Epithelial cell of esophagus (primary cell): ENCODE measurements at places on chromosomes 6 and 20.
A peak's percentile ranks its signal among the peaks of the same experiment; 100 is the strongest.

DNA sequence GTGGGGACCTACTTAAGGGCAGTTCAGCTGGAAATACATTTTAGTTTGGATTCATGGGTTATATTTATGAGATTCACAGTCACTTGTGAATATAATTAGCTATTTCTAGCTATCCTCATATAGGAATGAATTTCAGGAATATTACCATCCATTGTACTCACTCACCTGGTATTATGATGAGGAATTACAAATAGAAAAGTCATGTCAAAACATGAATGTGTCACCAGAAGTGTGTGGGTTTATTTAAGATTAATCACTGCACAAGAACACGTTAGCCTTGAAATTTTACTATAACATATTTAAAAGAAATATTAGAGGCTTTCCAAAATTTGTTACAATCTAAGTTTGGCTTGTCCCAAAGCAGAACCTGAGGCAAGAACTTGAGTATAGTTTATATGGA is 510.5 kb downstream of the PHF3 start:
- DNase-seq = peak; percentile 81

- DNase-seq = no peak
These were observed 19.8 kb upstream of the RGS17 start for GRCh38 chr6:153150752-153151440.

GRCh38 chr20:23565503-23566045 is 2.7 kb downstream of the CST9L start:
- DNase-seq = no peak

GRCh38 chr6:125743604-125744003 is 5.8 kb upstream of the HEY2 start:
- no peak for DNase-seq

- DNase-seq = peak; percentile 30
These were observed 42.2 kb downstream of the RIOK1 start for GRCh38 chr6:7431674-7432390.

- no peak for DNase-seq
These were observed 904.5 kb upstream of the EPHA7 start for GRCh38 chr6:94323853-94324252.

GRCh38 chr20:60206259-60206658 is 248.0 kb downstream of the CDH26 start:
- peak; percentile 65 for DNase-seq

DNA sequence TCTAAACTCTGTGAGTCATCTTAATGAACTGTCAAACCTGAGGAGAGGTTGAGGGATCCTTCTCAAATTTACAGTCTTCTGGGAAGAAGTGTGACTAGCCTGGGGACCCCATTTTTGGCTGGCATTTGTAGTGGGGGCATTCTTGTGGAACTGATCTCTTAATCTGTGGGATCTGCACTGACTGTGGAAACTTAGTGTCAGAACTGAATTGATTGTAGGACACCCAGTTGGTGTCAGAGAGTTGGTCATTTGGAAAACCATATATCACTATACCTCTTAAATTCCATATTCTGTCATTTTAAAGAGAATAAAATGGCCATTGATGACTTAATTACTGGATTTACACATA is 48.3 kb downstream of the LAMA4 start:
- no peak for DNase-seq

DNA sequence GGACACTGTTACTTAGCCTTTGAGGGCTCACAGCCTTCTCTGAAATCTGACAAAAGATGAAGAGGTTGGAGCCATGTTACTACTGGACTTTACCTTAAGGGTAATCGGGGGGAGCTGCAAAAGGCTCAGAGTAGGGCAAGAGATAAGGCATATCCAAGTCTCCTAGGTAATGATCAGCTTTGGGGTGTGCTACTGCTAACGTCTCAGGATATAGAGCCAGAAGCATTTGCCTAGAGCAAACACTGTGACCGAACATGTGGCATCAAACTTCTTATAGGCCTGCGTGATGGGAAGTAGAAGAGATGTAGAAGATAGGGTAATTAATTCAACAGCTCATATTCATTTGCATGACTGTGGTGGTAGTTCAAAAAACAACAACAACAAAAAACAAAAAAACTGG is 11.1 kb downstream of the UBE2V1 start:
- no peak for DNase-seq

- peak; percentile 87 for DNase-seq
These were observed 126.9 kb downstream of the KCNQ5 start for GRCh38 chr6:72748759-72749158.

GRCh38 chr6:129047834-129048233 is 164.9 kb downstream of the LAMA2 start:
- DNase-seq = no peak

- peak; percentile 76 for DNase-seq
These were observed 15.9 kb upstream of the PEDS1 start for GRCh38 chr20:50169329-50169823.

- DNase-seq = no peak
These were observed 569.0 kb downstream of the KIF16B start for GRCh38 chr20:16004108-16004854.

GRCh38 chr6:89413006-89413400 is 930 bp upstream of the RRAGD start:
- peak; percentile 39 for DNase-seq

DNA sequence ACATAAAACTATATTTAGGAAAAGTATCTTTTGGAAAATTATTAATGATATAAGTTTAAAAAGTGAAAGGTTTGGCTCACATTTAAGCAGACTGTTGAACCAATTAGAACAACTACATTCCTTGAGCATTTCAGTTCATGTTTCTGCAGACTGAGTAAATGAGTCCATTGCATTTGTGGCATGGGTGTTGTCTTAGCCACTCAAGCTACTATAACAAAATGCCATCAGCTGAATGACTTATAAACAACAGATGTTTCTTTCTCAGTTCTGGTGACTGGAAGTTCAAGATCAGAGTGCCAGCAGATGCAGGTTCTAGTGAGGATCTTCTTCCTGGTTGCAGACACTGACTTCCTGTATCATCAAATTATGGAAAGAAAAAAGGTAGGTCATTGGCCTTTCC is 67.1 kb upstream of the SLC2A12 start:
- DNase-seq = no peak

- no peak for DNase-seq
These were observed 212.7 kb downstream of the CDKAL1 start for GRCh38 chr6:20746805-20747558.

- peak; percentile 96 for DNase-seq
These were observed 166.6 kb upstream of the MARCKS start for GRCh38 chr6:113690281-113691259.

GRCh38 chr6:7295916-7296315 is 17.1 kb downstream of the SSR1 start:
- DNase-seq = no peak

DNA sequence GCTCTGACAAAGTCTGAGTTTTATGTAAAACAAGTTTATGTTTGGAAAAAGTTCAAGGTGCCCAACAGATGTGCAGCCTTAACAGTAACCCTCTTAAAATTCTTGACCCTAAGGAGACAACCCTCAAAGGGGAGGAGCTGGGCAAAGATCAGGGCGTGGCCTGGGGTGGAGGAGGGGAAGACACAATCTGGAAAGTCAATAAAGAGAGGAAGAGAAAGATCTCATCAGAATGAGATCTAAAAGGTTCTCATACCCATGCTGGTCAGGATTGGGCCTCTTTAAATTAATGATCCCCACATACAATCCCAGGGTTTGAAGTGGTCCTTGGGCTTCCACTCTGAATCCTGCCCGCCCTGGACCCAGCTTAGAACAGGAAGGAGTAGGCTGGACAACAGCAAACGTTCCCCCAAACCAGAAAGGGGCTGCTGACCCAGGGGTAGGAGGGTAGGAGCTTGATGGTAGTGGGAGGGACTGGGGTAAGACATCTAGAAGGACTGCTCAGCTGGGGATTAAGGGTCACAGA is 33.0 kb downstream of the FOXP4 start:
- no peak for DNase-seq

DNA sequence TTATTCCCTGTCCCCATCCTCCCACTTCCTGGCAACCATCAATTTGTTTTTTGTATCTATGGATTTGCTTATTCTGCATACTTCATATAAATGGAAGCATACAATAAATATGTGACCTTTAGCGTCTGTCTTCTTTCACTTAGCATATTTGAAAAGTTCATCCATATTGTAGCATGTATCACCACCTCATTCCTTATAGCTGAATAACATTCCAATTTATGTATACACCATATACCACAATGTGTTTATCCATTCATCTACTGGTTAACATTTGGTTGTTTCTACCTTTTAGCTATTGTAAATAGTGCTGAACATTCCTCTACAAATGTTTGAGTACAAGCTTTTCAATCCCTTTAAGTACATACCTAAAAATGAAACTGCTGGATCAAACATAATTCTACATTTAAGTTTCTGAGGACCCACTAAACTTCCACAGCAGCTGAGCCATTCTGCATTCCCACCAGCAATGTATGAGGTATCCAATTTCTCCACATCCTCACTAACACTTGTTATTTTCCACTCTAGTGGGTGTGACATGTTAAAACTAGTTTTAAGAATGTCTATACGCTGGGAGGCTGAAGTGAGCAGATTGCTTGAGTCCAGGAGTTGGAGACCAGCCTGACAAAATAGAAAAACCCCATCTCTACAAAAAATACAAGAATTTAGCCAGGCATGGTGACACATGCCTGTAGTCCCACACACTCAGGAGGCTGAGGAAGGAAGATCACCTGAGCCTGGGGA is 32.9 kb downstream of the NUDT3 start:
- peak; percentile 50 for DNase-seq

DNA sequence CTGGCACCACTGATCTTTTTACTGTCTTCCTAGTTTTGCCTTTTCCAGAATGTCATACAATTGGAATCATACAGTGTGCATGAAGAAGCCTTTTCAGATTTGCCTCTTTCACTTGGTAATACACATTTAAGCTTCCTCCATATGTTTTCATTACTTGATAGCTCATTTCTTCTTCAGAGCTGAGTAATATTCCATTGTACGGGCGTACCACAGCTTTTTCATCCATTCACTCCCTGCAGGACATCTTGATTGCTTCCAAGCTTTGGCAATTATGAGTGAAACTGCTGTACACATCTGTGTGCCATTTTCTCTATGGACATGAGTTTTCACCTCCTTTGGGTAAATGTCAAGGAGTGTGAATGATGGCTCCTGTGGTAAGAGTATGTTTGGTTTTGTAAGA is 46.2 kb upstream of the LY86 start:
- no peak for DNase-seq

DNA sequence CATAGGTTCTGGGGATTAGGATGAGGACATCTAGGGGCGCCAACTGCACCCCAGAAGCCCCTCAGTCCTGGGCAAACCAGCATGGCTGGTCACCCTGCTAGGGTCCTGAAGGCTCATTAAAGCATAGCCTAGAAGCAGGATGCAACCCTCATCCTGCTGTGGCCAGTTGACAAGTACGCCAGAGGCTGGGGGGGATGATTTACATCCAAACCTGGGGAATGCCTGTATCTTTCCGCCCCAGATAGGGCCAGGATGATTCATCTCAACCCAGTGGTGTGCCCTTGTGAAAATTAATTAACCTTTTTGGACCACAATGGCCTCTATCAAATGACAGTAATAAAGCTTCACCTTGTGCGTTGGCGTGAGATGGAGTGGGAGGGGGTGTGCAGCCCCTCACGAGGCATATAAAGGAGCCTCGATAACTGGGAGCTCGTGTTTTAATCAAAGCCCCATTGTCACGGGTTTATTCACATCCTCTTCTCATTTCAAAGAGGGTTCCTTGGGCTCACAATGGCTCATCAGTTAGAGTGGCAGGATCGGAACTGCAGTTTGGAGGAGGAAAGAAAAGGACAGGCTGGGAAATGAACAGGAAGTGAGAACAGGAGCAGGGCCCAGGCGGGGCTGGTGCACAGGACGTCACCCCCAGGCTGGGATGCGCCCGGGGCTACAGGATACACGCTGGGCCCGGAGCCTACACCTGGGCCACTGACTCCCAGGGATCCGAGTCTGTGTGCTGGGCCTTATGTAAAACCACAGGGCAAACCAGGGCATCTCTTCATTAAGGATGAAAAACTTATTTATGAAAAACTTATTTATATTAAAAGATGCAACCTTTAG is 121.8 kb upstream of the PHACTR3 start:
- no peak for DNase-seq

GRCh38 chr20:48139262-48140041 is 354.2 kb upstream of the SULF2 start:
- peak; percentile 77 for DNase-seq

- peak; percentile 58 for DNase-seq
These were observed 11.4 kb downstream of the SYTL3 start for GRCh38 chr6:158661156-158661685.

GRCh38 chr6:37569317-37569716 is 69.6 kb upstream of the CCDC167 start:
- DNase-seq = no peak

GRCh38 chr6:159969921-159970320 is 1.0 kb downstream of the IGF2R start:
- peak; percentile 66 for DNase-seq

GRCh38 chr20:36969478-36970186 is 18.1 kb upstream of the SAMHD1 start:
- no peak for DNase-seq

DNA sequence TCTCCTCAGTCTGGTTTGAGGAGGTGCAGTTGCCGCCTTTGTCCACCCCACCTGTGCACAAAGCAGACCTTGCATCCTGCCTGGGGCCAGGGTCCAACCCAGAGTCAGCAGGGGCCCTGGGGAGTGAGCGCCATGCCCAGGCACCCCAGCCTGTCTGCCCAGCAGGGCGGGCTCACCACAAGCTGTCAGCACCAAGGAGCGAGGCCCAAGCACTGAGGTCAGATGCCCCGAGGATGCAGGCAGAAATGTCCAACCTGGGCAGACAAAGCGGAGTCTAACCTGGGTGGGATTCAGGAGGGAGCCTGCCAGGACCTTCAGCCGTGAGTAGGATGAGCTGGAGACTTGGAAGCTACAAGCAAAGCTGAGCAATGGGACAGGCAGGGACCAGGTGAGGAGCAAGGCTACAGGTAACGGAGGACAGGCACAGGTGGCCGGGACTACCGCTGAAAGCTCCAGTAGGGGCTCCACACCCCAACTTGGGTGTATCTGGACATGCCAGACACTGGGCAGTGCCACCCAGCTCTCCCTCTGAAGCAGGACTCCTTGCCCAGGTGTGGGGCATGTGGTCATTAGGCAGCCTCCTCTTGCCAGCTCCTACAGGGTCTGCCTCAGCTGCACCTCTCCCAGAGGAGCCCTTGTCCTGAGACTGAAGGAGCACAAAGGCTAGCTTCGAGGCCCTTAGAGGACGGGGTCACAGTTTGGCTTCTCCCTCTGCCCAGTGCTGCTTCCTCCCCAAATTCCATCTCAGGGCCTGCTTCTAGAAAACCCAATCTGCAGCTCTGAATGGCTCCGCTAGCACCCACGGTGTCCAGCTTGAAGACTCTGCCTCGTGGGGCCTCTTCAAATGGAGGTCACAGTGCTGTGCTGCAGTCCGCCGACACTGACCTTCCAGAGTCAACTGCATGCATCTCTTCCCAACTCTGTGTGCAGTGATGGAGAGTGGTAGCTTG is 210.6 kb upstream of the CDYL start:
- no peak for DNase-seq

- no peak for DNase-seq
These were observed 184.4 kb downstream of the EYA2 start for GRCh38 chr20:47079047-47079446.

DNA sequence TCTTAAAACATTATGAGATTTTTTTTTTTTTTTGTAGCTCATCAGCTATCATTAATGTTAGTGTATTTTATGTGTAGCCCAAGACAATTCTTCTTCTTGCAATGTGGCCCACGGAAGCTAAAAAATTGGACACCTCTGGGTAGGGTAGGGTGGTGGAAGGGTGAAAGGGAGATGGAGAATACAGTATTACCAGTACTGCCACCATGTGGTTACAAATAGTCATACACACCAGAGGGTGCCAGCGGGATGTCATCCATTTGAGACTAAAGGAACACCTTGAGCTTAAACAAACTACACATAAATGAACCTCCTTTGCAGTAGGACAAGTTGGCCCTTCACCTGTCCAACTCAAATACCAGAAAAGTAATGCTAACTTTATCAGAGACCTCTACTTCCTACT is 601.9 kb downstream of the HTR1B start:
- peak; percentile 49 for DNase-seq
